ENCODE measurements at places on chromosomes 2 and 18.

GRCh38 chr2:105112345-105112744, 74.5 kb downstream of the MRPS9 start:
- no peak for DNase-seq

DNA sequence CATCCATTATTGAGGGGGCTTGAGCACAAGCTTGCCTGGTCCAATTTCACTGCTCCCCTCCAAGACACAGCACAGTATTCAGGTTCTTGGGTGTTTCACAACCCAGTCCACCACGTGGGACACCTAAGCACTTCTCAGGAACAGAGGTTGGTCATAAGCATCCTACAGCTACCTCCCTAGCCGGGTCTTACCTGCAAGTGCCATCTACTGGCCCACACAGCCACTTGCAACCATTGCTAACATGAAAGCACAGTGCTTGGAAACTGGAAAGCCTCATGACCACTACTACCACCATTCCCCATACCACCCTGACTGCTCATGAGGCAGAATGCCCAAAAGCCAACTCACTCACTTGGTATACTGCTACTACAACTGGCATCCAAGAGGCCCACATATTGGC, 105.7 kb upstream of the RPRM start:
- DNase-seq, result no peak

GRCh38 chr2:206533977-206534376, 90.6 kb downstream of the ADAM23 start:
- DNase-seq, result no peak

DNA sequence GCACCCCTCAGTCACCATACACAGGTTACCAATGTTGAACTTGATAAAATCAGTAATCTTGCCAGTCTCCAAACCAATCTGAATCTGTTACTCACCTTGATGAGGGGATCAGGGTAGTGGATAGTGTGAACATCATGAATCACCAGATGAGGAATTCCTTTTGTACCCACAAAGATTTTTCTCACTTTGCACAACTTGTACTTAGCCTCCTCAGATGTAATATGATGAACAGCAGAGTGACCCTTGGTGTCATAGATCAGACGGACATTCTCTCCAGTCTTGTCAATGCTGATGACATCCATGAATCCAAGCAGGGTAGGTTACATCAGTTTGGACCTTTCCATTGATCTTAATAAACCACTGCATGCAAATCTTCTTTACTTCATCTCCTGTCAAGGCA, 54.7 kb downstream of the MDH1 start:
- no peak for DNase-seq
